Cerebellum (tissue), 4 donors: ENCODE measurements at places on chromosomes 7 and 10.

GRCh38 chr7:93373537-93373936 is 141.4 kb downstream of the VPS50 start:
- DNase-seq: no peak

DNA sequence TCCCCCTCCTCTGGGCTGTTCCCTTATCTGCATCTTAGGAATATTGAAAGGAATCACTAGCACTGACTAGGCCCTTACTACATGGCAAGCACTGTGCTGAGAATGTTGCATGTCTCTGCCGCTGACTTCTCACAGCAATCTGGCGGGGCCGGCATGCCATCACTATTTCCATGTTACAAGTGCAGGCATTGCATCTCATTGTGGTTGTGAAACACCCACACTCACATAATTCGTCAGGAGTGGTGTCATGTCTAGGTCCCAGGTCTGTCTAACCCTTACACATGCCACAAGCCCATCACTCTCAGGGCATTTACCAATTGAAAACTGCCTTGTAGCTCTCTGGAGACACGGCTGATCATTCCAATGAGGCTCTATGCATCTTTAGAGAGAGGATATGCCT is 8.5 kb upstream of the IL2RA start:
- DNase-seq: no peak

GRCh38 chr10:16001581-16001980 is 141.3 kb upstream of the MINDY3 start:
- DNase-seq: no peak

GRCh38 chr7:373818-374705 is 84.1 kb downstream of the FOXL3 start:
- DNase-seq: no peak

DNA sequence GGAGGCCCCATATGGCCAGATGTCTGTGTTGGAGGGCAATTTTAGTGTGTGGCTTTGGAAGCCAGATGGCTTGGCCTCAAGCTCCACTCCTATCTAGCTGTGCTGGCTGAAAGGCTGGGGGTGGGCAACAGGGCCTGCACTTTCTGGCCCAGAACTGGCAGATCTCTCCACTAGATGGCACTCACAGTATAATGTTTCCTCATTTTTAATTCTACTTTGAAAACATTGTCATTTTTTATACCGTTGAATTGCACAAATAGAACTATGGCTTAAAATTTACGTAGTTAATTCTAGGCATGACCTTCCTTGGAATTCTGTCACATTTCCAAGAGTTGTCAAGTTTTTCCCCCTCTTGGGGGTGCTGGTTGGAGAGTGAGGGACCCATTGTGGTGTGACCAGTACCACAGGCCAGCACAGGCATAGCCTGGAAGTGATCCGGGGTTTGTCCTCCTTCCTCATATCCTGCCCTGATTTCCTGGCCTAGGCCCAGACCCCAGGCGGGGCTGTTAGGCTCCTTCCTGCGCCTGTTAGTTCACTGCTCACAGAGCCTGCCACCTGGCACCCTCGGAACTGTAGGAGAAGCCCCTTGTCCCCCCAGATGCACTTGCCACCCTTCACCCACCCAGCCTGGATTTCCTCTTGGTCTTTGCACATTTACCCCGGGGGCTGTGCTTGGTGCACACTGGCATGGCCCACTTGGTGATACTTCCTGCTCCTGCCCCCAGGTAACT is 52.8 kb downstream of the ARHGAP22 start:
- peak; percentile 65 for DNase-seq

- no peak for DNase-seq
Observed at GRCh38 chr10:110363572-110364411, 59.1 kb upstream of the SMNDC1 start.

DNA sequence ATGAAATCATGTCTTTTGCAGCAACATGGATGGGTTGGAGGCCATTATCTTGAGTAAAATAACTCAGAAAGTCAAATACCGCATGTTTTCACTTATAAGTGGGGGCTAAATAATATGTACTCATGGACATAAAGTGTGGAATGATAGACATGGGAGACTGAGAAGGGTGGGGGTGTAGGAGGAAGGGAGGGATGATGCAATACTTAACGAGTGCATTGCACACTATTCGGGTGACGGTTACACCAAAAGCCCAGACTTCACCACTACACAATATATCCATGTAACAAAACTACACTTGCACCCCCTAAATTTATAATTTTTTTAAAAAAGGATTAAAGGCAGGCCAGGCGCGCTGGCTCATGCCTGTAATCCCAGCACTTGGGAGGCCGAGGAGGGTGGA is 13.6 kb downstream of the LGI1 start:
- no peak for DNase-seq

DNA sequence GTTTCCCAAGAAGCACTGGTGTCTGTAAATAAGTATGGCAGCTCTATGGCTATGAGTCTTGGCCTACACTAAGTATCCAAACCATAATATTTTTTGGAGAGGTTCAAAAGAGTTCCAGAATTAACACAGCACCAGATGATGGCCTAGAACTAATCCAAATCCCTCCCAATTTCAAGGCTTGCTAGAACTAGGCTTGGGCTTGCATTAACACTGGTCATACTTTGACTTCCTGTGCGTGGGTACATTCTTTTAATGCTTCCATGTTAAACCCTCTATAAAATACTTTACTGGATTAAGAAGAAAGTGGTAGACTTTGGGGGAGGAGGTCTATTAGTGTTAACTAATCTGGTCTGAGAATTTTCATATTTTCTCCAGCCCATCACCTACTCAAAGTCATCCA is 3.1 kb downstream of the AASS start:
- no peak for DNase-seq

DNA sequence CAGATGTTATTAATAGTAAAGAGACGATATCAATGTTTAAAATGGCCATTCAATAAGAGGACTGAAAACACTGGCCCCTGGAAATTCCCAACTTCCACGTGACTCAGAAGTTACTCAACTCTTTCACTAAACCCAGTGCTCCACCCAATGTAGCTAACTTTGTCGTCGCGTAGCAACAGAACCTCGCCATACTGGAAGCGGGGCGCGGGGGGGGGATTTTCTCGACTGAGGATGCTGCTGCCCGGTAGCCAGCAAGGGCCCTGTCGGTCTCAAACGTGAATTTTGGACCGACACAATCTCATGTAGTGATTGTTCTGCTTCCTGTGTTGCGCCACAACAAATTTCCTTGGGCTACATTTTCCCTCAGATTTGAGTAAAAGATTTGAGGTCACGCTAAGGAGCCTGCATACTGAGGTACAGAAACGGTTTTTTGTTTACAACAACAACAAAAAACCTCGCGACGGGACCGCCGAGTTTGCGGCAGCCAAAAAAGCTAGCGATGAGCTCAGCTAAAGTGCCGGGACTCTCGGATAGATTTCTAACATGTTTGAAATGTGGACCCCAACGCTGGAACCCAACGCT is 977 bp upstream of the SFR1 start:
- peak; percentile 50 for DNase-seq

DNA sequence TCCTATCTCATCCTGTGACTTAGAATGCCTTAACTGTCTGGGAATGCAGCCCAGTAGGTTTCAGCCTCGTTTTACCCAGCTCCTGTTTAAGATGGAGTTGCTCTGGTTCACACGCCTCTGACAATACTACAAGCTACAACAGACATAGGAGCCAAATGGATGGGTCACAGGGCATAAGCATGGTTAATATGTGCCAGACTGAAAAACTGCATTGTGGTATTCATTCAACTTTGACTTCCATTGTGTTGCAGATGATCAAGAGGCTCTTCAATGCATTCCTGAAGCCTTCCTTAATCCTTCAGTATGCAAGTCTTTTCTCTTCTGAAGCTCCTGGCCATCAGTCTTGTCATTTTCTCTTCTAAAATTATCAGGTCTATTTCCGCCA is 20.3 kb upstream of the RNF32 start:
- DNase-seq: no peak

DNA sequence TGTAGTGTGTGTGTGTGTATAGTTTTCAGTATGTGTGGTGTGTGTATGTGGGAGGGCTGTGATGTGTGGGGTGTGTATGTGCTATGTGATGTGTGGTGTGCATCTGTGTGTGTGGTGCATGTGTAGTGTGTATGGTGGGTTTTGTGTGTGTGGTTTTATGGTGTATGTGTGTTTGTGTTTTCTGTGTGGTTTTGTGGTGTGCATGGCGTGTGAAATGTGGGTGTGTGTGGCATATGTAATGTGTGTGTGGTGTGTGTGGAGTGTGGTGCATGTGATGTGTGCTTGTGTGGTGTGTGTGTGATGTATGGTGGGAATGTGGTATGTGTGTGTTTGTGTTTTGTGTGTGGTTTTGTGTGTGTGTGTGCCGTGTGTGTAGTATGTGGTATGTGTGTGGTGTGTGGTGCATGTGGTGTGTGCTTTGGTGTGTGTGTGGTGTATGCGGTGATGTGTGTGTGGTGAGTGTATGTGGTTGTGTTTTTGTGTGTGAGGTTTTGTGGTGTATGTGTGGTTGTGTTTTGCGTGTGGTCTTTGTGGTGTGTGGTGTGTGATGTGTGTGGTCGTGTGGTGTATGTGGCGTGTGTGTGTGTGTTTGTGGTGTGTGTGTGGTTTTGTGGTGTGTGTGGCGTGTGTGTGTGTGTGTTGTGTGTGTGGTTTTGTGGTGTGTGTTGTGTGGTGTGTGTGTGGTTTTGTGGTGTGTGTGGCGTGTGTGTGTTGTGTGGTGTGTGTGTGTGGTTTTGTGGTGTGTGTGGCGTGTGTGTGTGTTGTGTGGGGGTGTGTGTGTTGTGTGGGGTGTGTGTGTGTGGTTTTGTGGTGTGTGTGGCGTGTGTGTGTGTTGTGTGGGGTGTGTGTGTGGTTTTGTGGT is 18.0 kb upstream of the PPP2R2D start:
- DNase-seq: no peak

GRCh38 chr7:84614821-84615501 is 420.4 kb upstream of the SEMA3A start:
- no peak for DNase-seq

DNA sequence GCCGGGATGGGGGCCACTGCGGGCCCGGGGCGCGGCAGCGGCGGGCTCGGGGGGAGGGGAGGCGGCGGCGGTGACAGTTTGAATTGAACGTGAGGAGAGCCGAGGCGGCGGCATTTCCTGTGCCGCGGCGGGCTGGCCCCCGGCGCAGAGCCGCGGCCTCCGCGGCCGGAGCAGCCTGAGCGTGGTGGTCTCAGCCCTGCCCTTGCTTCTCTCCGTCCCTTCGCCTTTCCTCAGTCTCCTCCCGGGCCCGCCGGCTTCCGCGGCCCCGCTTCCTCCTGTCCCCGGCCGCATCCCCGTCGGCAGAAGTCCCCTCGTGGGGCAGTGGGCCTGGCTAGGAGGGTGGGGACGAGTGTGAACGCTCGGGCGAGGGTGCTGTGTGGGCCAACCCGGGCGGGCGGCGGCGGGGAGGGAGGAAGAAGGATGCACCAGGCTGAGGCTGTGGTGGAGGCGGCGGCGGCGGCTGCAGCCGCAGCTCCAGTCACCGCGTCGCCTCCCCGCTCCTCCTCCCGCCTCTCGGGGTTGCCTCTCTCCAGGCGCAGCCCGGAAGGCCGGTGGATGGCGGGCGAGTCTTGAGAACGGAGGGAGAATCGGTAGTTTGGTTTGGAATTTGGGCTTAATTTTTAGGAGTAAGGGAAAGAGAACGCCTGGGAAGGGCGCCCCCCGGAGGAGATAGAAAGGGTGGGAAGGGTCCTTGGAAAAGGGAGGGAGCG is 690 bp downstream of the SEPTIN7 start:
- DNase-seq: peak; percentile 63

DNA sequence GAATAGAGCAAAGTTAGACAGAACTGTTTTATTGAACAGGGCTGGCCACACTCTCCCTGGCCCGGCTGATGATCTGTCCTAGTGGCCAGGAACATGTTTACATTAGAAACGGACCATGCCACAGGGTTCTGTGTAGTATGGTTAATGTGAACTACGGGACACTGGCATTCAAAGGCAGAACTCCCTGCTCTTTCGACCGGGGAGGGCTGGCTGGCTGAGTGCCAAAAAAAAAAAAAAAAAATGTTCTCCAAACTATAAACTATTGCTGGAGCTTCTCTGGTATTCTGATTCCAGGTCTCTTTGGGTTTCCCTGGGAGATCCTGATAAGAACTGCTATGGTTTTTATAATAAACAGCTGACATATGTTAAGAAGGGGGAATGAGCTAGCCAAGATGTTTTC is 1262.6 kb upstream of the SORCS1 start:
- DNase-seq: no peak

DNA sequence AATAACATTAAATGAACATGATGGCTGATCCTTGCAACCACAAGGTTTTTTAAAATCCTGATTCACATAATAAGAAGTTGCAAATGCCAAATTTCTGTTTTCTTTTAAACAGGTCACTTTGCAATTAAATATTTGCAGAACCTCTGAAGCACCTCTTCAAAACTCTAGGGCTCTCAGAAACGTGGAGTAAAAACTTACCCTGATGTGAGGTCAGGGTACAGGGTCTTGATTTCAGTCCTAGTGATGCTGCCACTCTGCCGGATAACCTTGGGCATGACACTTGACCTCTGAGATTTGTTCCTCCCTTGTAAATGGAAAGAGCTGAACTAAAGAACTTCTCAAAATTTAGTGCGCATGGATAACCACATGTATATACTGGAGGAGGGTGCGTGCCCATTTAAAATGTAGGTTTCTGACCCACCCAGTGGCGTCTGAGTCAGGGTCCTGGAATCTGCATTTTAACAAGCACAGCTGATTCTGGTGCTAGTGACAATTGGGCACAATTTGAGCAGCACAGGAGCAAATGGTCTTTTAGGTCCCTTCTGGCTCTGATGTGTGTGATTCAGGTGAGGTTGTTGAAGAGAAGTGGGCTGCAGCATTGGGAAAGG is 35.5 kb upstream of the TNPO3 start:
- DNase-seq: no peak

- no peak for DNase-seq
Observed at GRCh38 chr7:96869538-96869937, 135.8 kb upstream of the DLX6 start.

DNA sequence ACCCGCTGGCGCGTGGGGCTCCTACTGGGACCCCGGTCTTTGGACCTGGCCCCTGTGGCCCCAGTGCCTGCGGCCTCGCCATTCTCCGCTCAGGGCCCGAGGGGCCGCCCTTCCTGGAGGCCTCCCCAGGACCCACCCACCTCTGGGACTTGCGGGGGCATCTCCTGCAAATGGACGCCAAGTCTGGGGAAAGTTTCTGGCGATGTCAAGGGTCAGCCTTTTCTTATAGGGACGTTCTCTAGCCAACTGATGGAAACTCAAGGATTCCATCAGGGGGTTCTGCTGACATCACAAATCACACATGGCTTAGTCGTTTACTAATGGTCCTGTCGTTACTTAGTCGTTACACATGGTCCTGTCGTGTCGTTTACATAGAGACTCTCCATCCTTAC is 57.7 kb upstream of the RHOBTB1 start:
- DNase-seq: no peak

GRCh38 chr10:89555688-89556445 is 20.5 kb upstream of the SLC16A12 start:
- no peak for DNase-seq

- no peak for DNase-seq
Observed at GRCh38 chr10:86393362-86393761, 26.8 kb upstream of the GRID1 start.

GRCh38 chr10:381805-382204 is 246.6 kb downstream of the ZMYND11 start:
- no peak for DNase-seq

- DNase-seq: no peak
Observed at GRCh38 chr7:89028319-89028718, 232.8 kb upstream of the TEX47 start.
